ENCODE measurements at places on chromosomes 7 and 10.

DNA sequence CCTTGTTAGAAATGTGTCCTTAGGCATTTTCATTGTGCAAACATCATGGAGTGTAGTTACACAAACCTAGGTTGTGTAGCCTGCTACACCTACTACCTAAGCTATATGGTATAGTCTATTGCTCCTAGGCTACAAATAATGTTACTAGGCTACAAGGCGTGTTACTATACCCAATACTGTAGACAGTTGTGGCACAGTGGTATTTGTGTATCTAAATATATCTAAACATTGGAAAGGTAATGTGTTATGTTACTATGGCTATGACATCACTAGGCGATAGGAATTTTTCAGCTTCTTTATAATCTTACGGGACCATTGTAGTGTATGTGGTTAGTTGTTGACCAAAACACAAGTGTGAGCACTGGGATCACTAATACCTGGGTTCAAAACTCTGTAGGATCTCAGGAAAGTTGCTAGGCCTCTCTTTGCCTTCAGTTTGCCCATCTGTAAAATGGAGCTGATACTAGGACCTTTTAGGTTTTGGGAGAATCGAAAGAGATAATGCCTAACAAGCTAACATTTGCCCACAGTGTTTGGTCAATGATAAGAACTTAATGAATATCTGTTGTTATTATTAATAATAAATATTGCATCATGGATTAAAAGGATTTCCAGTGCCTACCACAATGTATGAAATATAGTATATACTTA, 2.7 kb downstream of the BICC1 start:
- peak; percentile 21 for DNase-seq

DNA sequence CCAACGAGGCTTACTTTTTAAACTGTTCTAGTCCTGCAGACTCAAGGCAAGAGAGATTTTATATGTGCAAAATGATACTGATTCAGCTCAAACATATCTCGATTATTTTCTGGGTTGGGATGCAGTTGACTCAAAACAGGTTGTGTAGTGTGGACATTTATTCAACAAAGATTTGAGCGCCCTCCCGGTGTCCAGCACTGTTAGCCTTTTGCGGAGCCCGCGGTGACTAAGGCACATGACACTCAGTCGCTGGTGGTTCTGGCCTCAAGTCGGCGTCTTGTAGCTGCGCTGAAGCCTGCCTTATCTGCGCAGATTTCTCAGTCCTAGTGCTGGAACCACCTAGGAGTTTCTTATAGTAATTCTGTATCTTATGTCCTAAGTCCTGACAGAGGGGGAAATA, 938 bp upstream of the CADPS2 start:
- DNase-seq: peak; percentile 88

DNA sequence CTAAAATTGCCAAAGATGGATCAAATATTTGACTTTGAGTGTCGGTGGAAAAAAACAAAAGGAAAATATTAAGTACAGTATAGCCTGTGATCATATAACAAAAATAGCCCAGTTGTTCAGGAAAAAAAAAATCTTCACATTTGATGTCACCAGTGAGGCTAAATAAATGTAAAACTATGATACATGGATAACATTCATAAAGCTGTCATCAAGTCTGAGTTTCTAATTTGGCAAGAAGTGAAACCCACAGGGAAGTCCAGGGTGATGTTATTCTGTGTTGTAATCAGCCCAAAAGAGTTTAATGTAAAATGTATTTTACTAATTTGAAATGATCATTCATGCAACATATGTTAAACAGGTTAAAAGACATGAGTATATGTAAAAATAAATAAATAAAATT, 908.0 kb downstream of the PCDH15 start:
- DNase-seq: no peak

DNA sequence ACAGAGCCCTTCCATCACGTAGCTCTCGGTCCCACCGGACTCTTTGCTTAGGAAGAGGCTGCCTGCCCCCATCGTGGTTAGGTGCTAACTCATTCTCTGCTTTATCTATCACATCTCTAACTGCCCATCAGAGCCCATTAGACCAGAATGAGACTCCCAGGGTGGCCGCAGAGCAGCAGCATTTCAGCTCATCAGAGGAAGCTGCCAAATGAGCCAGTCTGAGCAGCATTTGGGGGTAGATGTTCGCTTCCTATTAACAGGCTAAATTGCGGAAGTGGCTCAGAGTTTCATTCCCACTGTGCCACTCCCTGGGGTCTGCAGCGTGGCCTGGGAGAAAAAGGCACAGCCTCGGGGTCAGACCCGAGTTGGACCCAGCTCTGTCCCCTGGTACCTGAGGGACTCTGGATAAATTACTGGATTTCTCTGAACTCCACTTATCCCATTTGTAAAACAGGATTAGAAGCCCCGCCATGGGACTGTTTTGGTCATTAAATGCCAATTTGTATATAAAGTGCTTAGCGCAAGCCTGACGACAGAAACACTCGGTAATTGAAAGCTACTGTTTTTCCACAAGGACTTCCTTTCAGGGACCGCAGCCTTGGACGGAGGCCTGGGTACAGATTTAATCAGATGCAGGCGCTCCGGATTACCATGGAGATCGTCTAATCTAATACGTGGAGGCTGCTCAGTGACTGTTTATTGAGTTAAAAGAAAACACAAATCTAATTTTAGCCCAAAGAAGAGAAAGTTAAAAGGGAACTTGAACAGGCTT, 73.8 kb upstream of the PRLHR start:
- peak; percentile 73 for DNase-seq

DNA sequence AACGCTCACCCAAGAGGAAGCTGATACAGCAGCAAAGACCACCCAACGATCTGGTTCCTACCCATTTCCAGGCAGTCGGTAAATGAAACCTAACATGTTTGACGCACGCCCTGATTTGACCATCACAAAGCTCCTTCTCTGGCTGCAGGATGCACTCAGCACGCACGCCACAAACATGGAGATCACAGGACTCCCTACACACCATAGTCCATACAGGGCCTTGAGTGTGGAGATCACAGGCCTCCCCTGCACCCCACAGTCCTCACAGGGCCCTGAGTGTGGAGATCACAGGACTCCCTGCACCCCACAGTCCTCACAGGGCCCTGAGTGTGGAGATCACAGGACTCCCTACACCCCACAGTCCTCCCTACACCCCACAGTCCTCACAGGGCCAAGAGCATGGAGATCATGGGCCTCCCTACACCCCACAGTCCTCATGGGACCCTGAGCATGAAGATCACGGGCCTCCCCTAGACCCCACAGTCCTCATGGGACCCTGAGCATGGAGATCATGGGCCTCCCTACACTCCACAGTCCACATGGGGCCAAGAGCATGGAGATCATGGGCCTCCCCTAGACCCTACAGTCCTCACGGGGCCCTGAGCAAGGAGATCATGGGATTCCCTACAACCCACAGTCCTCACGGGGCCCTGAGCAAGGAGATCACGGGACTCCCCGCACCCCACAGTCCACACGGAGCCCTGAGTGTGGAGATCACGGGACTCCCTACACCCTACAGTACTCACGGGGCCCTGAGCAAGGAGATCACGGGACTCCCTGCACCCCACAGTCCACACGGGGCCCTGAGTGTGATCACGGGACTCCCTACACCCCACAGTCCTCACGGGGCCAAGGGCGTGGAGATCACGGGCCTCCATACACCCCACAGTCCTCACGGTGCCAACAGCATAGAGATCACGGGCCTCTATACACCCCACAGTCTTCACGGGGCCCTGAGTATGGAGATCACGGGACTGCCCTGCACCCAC, 409.2 kb downstream of the DNAJB6 start:
- DNase-seq: no peak

DNA sequence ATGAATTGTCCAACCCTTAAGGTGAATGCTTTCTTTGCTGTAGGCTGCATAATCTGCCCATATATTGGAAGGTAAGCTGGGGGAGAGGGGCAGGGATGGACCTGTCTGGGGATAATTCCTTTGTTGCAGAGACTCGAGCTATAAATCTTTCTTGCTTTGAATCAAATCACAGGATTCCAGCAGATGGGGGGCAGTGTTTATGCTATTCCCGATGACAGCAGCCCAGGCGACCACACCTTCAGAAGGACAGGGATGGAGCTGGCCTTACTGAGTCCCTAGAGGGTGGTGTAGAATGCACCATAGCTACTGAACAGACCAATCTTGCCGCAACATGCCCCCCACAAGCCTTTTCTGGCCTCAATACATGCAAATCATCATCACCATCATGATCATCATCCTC, 2.5 kb downstream of the PODXL start:
- DNase-seq: no peak

DNA sequence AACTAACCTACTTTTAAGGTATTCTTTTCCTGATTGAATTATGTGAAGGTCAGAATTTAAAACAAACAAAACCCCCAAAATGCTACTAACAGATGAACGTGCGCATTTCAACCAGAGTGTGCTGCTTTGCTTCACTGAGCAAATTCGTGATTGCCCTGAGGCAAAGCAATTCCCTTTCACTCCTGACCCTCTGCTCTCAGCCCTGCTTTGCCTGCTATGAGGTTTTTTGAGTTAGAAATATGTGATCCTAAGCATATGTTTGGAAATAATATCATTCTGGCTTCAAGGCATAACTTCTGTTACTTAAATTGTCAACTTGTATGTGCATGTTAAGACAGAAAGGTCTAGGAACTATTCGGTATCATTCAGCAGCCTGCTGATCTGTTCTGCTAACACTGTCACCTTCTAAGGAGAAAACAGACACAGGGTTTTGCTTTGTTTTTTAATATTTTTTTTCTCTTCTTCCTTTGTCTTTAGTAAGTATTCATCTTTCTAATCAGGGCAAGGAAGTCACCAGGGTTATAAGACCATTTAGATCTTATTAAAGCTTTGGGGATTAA, 124.2 kb downstream of the GNAT3 start:
- no peak for DNase-seq

DNA sequence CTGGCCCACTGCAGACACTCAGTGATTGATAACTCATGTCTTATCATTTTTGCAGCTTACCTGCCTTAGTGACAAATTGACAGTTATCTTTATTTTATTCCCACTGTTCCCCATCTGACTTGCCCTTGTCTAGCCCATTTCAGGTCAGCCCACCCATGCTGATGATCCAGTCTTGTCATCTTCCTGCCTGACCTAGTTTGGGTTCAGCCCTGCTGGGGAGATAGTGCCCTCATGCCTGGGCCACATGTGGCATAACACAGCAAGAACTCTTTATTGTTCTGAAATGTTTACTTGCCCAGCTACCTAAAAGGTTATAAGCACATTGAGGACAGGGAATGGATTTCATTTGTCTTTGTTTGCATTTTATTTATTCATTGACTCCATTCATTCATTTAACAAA, 75.6 kb downstream of the ENTPD1 start:
- DNase-seq: no peak

- DNase-seq: peak; percentile 34
Observed at GRCh38 chr10:91694170-91694794, 61.4 kb upstream of the PPP1R3C start.

GRCh38 chr7:159122276-159122675, 22.4 kb downstream of the VIPR2 start:
- no peak for DNase-seq

DNA sequence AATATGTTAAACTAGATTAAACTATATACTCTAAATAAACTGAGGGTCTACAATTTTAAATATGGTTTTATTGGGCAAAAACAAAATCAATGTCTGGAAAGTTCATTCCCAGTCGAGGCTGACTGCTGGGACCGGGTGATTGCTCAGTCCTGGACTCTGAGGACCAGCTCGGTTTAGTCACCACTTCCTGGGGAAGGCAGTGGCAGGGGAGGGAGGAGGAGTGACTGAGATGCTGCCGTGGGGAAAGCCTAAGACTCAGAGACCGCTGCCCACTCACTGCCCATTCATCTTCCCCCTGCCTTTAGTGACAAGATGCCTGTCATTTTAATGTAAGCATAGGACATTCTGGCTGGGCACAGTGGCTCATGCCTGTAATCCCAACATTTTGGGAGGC, 29.0 kb downstream of the ATOH7 start:
- no peak for DNase-seq

GRCh38 chr10:124293616-124294449, 124.9 kb downstream of the OAT start:
- DNase-seq: no peak

DNA sequence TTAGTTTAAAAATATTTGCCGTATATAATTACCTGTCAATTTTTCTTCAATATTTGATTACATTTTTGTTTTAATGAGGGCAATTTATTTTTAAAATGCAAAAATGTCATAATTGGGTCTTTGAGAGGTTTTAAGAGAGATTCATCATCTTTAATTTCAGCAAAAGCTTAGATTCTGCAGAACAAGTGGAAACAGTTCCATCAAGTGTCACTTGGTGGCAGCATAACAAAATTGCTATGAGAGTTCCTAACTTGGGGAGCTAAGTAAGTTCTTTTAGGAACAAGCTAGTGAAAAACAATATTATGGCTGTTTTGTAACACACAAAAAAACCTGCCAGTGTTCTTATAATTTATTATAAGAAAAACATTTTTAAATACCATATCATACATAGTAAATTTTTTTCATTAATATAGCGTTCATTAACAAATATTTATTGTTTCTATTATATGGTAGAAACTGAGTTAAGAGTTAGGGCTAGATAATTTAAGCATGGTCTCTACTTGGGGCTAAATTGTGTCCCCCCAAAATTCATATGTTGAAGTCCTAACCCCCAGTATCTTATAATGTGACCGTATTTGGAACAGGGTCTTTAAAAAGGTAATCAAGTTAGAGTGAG, 155.2 kb downstream of the MAGI2 start:
- DNase-seq: peak; percentile 80

All from lung (tissue), 17 donors.